ENCODE measurements at places on chromosomes 1 and 21. TPM values are rescaled to one million over a fixed set of nuclear protein-coding genes. Genes with fewer than 3 reads are reported as not detected.

GRCh38 chr1:94024104-94024792 lies 96.7 kb downstream of the ABCA4 start:
- DNase-seq = no peak

DNA sequence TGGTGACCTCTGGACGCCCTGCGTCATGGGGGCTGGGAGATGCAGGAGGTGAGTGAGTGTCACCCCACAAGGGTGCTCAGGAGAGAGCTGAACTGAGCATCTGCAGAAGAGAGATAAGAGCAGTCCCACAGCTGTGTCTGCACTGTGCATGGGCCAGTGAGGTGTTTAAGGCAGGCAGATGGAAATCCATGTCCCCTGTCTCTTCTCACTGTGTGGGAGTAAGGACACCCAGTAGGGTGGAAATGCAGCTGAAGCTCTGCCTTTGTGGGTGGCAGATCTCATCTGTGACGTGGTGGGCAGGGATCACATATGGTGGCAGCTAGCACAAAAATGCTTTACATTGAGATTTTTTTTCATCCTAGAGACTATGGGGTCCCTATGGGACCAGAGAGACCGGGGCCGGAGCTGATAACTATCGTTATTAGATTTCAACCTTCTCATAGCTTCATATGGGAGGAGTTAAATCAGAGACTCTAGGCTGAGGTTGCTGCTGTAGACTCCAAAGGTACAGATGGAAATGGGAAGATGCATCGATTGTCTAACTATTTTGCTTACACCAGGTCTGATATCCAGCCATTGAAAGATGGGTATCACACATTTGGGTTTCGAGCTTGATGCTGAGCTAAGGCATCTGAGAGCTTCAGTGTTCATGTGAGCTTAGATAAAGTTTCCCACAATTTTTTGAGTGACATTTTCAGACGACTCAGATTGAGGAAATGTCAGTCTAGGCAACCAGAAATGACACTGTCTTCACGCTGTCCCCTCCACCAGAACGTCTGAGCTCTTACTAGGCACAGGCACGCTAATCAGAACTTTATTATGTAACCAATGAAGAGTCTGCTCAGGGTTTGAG lies 65.3 kb upstream of the PSEN2 start:
- DNase-seq = no peak

- no peak for DNase-seq
These were observed 2.2 kb downstream of the GBP5 start for GRCh38 chr1:89270423-89270822.

The TSPEAR gene
- total RNA-seq = 0.14 TPM

- DNase-seq = no peak
These were observed 54.7 kb downstream of the STUM start for GRCh38 chr1:226603022-226603857.

- DNase-seq = no peak
These were observed 3.4 kb upstream of the PEX10 start for GRCh38 chr1:2415801-2416208.

The SPRR1A gene
- total RNA-seq = not detected

DNA sequence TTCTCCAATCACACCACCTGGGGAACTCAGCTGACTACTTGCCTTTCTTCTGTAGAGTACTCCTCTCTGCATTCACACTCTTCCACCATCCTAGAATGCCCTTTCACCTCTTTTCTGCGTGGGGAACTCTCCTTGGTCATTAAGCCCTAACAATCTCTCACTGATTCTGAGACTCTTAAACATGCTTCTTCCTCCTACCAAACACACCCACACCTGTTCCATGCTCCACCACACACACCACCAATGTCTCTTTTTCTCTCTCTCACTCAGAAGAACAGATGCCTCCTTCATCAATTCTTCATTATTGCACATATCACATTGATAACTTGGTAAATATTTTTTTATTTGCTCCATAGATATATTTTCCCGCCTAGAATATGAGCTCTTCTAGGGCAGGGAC lies 53.6 kb downstream of the WARS2 start:
- DNase-seq = no peak

DNA sequence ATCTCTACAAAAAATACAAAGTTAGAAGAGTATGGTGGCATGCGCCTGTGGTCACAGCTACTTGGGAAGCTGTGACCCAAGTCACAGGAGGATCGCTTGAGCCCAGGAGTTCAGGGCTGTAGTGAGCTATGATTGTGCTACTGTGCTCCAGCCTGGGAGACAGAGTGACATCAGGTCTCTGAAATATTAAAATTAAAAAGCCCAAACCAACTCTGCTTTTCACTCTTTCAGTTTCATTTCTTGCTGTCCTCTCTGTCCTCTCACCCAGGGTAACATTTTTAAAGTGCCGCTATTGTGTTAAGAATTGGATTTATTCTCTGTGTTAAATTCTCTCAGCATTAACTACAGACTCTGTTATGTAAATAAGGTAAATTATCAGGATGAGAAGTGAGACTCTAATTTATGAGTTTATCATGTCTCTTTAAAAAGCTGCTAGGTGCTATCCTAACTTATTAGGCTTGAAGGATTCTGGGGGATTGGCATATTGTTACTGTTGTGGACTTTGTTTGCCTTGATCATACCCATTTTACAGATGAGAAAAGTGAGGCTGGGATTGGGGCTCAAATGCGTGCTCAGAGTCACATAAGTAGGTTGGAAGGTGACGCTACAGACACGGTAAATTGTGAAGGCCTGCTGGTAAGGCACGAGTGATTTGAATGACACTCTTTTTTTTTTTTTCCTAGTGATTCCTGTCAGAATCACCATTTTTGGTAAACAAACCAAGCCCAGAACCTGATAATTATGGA lies 46.5 kb downstream of the B3GALT5 start:
- DNase-seq = no peak

DNA sequence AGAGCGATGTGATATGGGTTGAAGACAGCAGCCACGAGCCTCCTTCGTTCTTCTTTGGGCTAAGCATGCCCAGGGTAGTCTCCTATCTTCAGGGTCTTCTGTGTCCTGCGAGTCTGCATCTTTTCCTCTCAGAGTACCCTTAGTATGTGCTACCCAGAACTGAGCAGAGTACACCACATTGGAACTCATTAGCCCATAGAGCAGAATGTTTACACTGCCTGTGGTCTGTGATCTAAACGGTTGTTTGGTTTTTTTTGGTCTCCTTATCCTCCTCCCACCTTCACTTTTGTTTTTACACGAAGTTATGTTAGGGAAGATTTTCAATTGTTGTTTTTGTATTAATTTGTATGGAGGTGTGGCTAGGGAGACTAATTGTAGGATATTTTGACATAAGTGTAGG lies 126.4 kb downstream of the NEK7 start:
- DNase-seq = no peak

GRCh38 chr1:54481201-54481884 lies 66.7 kb upstream of the ACOT11 start:
- DNase-seq = no peak

The PEAR1 gene
- total RNA-seq = 14.5 TPM

DNA sequence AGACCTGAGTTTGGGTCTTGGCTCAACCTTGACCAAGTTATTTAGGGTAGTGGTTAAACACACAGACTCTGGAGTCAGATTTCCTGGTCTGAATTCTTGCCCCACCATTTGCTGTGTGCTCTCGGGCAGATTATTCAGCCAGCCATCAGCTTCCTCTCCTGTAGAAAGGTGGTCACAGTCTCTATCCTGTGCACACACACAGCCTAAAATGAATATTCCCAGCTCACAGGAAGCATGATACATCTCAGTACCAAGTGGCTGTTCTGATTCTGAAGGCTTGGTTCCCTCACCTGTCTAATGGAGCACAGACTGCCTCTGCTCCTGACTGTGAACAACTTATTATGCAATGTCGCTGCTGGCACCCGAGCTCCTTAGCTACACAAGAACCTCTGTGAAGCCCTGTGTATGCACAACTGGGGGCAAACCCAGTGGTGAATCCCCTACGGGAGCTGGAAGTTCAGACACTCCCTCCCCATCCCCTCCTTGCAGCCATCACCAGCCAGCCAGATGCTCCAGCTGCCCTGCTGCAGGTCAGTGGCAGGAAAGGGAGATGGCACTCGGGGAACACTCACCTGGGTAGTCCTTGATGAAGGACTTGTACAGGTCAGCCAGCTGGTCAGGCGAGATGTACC lies 13.7 kb downstream of the ENO1 start:
- no peak for DNase-seq

DNA sequence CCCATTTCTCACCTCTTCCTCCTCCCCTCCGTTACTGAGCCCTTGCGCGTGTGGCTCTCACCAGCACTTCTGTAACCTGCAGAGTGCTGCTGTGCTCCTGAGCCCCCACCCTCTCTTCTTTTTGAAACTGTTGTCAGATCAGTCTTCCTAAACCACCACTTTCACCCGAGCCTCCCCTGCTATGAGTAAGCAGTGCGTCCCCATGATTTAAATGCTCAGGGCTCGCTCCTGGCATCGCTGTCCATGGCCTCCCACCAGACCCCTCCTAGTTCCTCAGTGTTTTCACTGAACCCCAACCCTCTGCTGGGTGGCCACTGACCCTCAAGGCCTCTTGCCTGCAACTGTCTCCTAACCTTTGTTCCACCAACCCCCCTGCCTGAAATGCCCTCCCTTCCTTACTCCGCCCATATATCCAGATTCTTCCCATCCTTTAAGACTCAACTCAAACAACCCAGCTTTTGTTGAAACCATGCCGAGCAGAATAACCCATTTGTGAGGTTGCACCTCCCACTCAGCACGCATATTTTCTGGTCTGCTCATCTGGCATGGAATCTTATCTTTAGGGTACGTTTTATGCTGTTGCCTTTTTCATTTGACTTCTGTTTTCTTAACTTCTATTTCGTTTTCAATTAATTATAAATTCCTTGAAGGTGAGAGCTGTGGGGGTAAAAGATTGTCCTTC lies 64.5 kb upstream of the FAM3B start:
- DNase-seq = no peak

The SPRR1B gene
- not detected for total RNA-seq

DNA sequence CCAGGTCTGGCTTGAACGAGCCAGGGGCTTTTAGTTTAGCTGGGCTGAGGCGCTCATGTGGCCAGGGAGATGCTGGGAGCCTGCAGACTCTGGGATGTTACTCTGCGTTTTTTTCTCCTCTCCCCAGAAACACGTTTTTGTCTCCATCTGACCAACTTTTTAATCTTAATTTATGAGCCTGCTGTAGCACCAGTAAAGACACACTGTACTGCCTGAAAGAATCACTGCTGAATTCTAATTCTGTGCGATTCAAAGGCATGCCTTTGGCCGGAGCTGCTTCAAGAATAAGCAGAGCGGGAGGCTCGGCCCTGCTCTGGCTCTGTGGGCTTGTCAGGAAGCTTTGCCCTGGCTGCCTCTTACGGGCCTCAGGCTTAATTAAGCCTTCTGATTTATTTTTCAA lies 129.5 kb downstream of the CAMTA1 start:
- DNase-seq = no peak

- DNase-seq = peak; percentile 73
These were observed 975.7 kb upstream of the PRMT6 start for GRCh38 chr1:106080608-106081325.

- DNase-seq = no peak
These were observed 66.4 kb upstream of the SOD1 start for GRCh38 chr21:31592963-31593560.

The CRB1 gene
- total RNA-seq = 0.14 TPM

The ETNK2 gene
- 12.3 TPM for total RNA-seq

The SCAF4 gene
- total RNA-seq = 22.3 TPM

GRCh38 chr1:183022202-183023145 lies 746 bp upstream of the LAMC1 start:
- DNase-seq = peak; percentile 94

The KIF17 gene
- 2.9 TPM for total RNA-seq

DNA sequence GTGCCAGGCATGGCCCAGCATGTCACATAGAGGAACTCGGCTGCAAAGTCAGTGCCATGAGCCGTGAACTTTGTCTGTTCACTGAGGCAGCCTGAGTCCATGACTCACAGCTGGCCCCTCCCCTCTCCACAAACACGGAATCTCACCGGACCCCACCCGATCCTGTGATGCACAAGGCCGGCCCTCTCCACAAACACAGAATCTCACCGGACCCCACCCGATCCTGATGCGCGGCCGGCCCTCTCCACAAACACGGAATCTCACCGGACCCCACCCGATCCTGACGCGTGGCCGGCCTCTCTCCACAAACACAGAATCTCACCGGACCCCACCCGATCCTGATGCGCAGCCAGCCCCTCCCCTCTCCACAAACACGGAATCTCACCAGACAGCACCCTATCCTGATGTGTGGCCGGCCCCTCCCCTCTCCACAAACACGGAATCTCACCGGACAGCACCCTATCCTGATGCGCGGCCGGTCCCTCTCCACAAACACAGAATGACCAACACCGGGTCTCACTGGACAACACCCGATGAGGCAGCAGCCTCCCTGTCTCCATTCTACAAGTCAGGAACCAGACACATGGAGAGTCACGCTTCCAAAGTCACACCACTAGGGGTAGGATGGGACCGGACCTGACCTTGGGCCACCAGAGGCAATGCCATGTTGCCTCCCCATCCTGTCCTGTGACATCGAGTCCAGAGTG lies 39.6 kb upstream of the GPR153 start:
- DNase-seq = no peak

The STUM gene
- 3.9 TPM for total RNA-seq

DNA sequence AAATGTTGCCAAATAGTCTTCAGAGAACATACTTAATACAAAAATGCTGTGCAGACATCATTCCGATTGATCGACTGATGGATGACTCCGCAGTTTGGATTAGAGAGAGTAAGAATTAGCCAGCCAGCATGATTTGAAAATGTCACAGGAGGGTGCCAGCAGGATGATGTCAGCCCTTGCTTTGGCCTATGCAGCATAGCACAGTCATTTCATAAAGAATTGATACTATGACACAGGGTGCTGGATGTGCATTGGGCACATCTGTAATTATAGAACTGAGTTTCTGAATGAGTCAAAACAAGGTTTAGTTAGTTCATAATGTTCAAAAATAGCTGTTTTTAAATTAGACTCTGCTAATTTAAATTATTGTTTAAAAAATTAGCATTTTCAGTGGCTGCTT lies 21.6 kb upstream of the TRAF5 start:
- DNase-seq = no peak

DNA sequence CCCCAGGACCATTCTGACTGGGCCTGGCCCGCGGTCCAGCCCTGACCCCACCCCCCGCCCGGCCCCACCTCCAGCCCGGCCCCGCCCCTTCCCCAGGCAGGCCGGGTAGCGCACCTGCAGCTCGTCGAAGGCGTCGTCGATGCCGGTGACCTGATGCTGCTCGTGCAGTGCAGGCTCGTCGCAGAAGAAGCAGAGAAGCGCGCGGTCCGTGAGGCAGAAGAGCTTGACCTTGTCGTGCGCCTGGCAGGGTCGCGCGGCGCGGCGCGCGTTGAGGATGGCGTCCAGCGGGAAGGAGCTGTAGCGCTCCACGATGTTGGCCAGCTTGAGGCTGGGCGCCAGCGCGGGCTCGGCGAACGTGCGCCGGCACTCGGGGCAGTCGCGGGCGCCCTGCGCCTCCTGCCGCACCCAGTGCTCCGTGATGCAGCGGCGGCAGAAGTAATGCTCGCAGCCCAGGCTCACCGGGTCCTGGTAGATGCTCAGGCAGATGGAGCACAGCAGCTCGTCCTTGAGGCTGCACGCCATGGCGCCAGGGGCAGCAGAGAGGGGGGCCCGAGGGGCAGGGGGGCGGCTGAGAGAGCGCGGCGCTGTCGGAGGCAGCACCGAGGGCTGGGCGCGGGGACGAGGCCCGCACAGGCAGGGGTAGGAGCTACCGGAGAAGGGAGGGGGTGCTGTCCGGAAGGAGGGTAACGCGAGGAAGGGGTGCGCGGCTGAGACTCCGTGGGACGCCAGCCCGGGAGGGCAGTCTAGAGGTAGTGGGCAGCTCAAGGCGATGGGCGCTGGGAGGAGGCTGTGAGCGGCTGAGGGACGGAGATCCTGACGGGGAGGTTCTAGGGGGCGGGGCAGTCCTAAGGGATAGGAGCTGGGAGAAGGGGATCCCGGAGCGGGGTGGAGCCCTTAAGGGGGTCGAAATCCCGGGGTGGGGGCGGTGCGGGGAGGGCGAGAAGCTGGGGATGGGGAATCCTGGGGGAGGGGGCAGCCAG lies 642 bp downstream of the TRIM62 start:
- DNase-seq = no peak

The RPAP2 gene
- total RNA-seq = 36.6 TPM
